Upper lobe of right lung (tissue), 1 donor: ENCODE measurements at places on chromosomes 7 and 10.

GRCh38 chr10:69315610-69316312, 37.5 kb downstream of the HK1 start:
- H3K27me3 ChIP-seq = no peaks in the 10 kb centered on the region
- DNase-seq = no peak
- H3K36me3 ChIP-seq = no peaks in the 10 kb centered on the region
- no peak overlapping the region for H3K4me3 ChIP-seq
- H3K27ac ChIP-seq = no peak overlapping the region

GRCh38 chr7:5388273-5388901, 35.2 kb downstream of the TNRC18 start:
- no peaks in the 10 kb centered on the region for H3K27me3 ChIP-seq
- no peak overlapping the region for H3K27ac ChIP-seq
- peaks cover 11% of the 10 kb centered on the region for H3K4me1 ChIP-seq
- no peak overlapping the region for H3K4me3 ChIP-seq
- no peak for DNase-seq
- peaks cover 76% of the 10 kb centered on the region for H3K36me3 ChIP-seq

DNA sequence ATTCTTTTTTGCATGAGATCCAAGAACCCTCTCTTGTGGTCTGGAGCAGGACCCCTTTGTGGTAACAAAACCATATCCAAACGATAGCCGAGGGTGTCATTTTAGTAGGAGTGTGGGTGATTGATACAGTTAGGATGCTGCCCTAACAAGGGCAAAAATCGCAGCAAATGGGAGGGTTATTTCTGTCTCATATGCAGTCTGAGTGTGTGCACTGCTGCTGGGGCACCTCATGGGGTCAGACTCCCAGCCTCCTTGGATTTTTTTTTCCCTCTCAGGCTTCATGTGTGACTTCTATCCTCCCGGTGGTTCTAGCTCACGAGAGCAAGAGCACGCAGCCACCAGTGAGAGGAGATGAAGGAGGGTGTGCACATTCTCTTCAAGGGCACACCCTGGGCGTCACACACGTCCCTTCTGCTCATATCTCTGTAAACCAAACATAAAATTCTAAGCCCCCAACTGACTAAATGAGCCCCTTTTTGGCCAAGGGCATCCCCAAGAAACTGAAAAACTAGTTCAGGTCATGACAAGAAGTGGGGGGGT, 28.6 kb upstream of the IL15RA start:
- no peak overlapping the region for H3K27ac ChIP-seq
- no peak for DNase-seq
- no peaks in the 10 kb centered on the region for H3K27me3 ChIP-seq
- no peak overlapping the region for H3K4me3 ChIP-seq
- H3K4me1 ChIP-seq = no peaks in the 10 kb centered on the region

DNA sequence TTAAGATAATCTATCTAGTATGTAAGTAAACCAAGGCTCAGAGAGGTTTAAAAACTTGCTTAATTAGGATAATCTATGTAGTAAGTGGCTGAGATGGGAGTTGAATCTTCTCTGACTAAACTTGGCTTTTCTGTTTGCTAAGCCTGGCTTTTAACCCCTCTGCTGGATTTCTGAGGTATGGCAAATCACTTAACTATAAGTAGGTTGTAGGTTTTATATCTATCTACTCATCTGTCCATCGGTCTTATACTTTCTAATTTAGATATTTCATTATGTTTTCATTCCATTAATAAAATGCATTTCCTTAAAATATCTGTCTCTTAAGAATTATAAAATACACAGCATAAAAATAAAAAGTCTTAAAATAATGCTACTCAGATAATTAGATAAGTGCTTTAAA, 59.4 kb downstream of the ST7 start:
- no peak overlapping the region for H3K4me3 ChIP-seq
- no peaks in the 10 kb centered on the region for H3K36me3 ChIP-seq
- H3K27ac ChIP-seq = no peak overlapping the region
- no peak for DNase-seq

DNA sequence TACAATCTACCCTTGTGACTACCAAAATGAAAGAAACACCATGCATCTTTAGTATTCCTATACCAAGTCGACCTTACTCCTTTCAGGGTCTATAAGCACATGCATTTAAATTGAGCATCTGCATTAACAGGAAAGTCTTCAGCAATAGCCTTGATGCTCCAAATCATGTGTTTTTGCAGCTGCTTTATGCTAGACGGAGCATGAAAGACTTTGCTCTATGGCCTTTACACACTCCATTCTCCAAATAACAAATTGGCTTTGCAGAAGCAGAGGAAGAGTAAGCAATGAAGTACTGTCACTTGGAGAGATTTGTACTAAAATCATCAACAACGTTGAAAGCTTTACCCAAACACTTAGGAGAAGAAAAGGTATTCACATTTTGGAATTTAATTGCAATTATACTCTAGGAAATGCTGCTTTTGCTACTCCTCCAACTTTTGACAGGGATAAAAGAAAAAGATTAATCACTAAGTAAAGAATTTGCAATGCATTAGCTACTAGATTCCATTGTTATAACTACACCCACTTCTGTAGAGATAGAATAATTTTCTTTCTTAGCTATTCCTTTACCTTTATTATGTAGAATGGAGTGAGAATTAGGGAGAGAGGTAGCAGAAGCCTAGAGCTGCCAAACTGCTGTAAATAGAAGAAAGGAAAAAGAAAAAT, 131.8 kb downstream of the SEMA3E start:
- no peak overlapping the region for H3K27ac ChIP-seq
- no peaks in the 10 kb centered on the region for H3K36me3 ChIP-seq
- no peaks in the 10 kb centered on the region for H3K4me1 ChIP-seq
- no peak for DNase-seq
- H3K27me3 ChIP-seq = no peaks in the 10 kb centered on the region

DNA sequence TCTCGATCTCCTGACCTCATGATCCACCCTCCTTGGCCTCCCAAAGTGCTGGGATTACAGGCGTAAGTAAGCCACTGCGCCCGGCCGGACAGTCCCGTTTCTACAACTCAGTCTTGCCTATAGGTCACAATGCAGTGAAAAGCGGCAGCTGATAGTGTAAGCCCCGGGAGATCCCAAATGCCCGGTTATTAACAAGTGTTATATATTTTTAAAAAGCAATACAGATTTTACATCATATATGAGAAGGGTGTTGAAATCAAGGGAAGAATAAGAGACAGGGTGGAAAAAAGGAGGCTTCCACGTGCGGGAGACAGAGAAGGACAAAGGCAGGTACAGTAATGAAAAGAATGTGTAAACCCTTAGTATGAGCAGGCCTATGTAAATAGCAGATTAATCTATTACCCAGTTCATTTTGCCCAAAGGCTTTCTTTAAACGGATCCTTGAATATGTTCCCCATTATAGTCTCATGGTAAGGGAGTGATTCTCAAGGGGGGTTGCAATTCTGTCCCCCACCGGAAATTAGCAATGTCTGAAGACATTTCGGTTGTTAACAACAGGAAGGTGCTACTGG, 170.8 kb downstream of the PDE1C start:
- no peaks in the 10 kb centered on the region for H3K4me1 ChIP-seq
- no peaks in the 10 kb centered on the region for H3K36me3 ChIP-seq
- H3K4me3 ChIP-seq = no peak overlapping the region

DNA sequence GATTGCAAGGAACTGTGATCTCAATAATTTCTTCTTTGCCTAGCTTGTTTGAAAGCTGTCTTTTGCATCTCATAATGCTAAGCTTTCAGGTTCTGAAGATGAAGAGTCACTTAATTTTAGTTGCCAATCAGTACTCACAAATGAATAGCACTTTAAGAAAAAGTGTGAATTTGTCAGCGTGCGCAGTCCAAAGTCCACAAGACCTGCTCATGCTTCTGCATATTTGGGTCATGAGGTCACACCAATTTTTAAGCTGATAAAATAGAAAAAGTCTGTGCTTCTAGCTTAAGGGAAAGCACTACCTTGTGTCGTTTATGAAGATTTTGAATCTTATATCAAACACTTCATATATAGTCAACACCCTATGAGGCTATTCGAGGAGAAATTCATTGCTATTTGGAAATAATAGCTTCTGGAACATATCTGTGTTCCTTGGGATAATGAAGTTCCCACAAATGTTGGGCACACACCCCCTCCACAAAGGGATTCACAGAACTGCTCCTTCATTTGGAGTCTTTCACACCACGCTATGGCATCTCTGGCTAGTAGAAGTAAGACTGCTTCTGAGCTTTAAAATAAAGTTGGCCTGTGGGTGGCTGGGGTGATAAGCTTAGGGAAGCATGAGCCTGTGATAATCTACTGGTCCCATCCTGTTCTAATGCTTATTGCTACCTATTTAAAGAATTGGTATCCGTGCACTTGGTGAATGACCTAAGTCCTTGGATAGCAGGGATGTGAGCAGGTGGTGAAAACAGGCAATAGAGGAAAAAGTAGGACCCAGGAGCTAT, 33.3 kb downstream of the A1CF start:
- H3K4me1 ChIP-seq = no peaks in the 10 kb centered on the region
- H3K27ac ChIP-seq = no peak overlapping the region
- H3K27me3 ChIP-seq = no peaks in the 10 kb centered on the region
- H3K36me3 ChIP-seq = no peaks in the 10 kb centered on the region
- no peak for DNase-seq

DNA sequence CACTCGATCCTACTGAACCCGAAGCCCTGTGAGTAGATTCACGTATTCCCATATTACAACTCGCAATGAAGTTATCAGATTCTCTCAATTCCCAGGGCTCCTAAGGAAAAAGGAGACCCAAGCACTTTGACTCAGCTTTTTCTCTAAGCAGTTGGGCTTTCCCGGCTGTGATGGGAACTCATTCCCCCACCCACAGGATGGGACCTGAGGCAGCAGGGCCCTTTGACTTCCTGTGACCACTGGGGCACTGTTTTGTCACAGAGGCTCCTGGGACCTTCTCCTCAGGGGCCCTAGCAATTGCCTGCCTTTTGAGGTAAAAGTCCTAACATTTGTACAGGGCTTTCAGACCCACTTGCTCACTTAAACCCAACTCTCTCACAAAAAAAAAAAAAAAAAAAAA, 122.8 kb upstream of the PDLIM1 start:
- no peaks in the 10 kb centered on the region for H3K36me3 ChIP-seq
- no peaks in the 10 kb centered on the region for H3K27me3 ChIP-seq
- H3K27ac ChIP-seq = no peak overlapping the region
- H3K4me1 ChIP-seq = peaks cover 14% of the 10 kb centered on the region
- no peak overlapping the region for H3K4me3 ChIP-seq

DNA sequence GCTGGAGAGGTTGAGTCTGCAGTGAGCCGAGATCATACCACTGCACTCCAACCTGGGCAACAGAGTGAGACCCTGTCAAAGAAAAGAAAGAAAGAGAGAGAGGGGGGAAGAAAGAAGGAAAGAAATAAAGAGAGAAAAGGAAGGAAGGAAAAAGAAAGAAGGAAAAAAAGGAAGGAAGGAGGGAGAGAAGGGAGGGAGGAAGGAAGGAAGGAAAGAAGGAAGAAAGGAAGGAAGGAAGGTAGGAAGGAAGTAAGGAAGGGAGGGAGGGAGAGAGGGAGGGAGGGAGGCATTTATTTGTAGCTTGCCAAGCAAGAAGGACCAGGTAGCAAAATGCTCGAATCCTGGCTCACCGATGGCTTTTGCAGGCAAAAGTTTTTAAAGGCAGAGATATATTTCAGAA, 74.5 kb upstream of the BAIAP2L1 start:
- H3K36me3 ChIP-seq = no peaks in the 10 kb centered on the region
- peaks cover 23% of the 10 kb centered on the region for H3K27me3 ChIP-seq
- no peak for DNase-seq
- no peaks in the 10 kb centered on the region for H3K4me1 ChIP-seq
- H3K27ac ChIP-seq = no peak overlapping the region

DNA sequence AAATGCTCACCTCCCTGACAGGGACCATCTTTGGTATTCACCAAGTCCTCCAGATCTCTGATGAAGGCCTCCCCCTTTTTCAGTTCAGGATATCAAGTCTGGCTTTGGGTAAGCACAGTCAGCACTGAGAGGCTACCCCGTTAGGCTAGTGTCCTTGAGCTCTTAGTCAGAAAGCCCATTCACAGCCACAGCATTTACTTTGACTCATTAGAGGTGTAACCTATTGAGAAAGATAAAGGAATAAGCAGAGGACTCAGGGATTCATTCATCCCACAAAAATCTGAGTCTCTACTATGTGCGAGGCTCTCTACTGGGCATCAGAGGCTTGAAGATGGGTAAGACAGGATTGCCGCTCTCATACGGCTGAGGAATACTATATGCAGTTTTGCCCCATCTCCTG, 14.0 kb upstream of the RAMP3 start:
- no peaks in the 10 kb centered on the region for H3K4me1 ChIP-seq
- no peak for DNase-seq
- no peaks in the 10 kb centered on the region for H3K36me3 ChIP-seq

GRCh38 chr10:24652381-24652957, 71.2 kb downstream of the ARHGAP21 start:
- no peaks in the 10 kb centered on the region for H3K27me3 ChIP-seq
- H3K27ac ChIP-seq = no peak overlapping the region
- H3K36me3 ChIP-seq = no peaks in the 10 kb centered on the region
- peaks cover 5% of the 10 kb centered on the region for H3K4me1 ChIP-seq
- H3K4me3 ChIP-seq = no peak overlapping the region

DNA sequence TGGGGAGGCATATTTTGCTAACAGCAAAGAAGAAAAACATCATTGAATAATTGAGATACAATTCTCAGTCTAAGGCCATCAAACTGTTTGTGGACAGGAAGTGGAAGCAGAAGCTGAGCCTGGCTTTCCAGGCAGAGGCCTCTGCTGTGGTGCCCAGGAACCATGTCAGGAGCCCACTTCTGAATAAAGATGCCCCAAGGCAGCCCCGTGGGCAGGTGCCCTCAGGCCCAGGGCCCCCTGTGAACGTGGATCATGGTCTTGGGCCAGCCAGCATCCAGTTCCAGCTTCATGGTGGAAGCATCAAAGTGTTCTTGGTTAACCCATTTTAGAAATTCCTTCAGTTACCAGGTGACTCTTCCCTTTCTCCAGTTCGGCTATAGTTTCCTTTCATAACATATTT, 346.8 kb downstream of the PTPRN2 start:
- no peaks in the 10 kb centered on the region for H3K4me1 ChIP-seq
- no peak for DNase-seq
- no peaks in the 10 kb centered on the region for H3K27me3 ChIP-seq
- no peak overlapping the region for H3K27ac ChIP-seq

GRCh38 chr10:124205432-124205831, 112.0 kb upstream of the CHST15 start:
- H3K27me3 ChIP-seq = no peaks in the 10 kb centered on the region
- no peak overlapping the region for H3K27ac ChIP-seq
- H3K4me1 ChIP-seq = no peaks in the 10 kb centered on the region
- no peak overlapping the region for H3K4me3 ChIP-seq

GRCh38 chr7:46218461-46219200, 297.6 kb upstream of the IGFBP3 start:
- no peaks in the 10 kb centered on the region for H3K27me3 ChIP-seq
- H3K4me3 ChIP-seq = no peak overlapping the region
- no peaks in the 10 kb centered on the region for H3K4me1 ChIP-seq
- no peaks in the 10 kb centered on the region for H3K36me3 ChIP-seq
- no peak overlapping the region for H3K27ac ChIP-seq
